ENCODE measurements at places on chromosomes 2 and 18. TPM values are rescaled to one million over a fixed set of nuclear protein-coding genes. Genes with fewer than 3 reads are reported as not detected.

The ZNG1B gene
- total RNA-seq, result 60.1 TPM

The C2orf80 gene
- not detected for total RNA-seq

The DYSF gene
- 5.5 TPM for total RNA-seq

The CBLN2 gene
- not detected for total RNA-seq

The ATAD2B gene
- 14.1 TPM for total RNA-seq

The QPCT gene
- 2.5 TPM for total RNA-seq

The TUBA4B gene
- not detected for total RNA-seq

The IL1R2 gene
- total RNA-seq, result 0.66 TPM

The CLEC4F gene
- total RNA-seq, result not detected

The EGR4 gene
- total RNA-seq, result not detected

The TMEM247 gene
- not detected for total RNA-seq

The BCL11A gene
- under 0.01 TPM for total RNA-seq

The AKAIN1 gene
- not detected for total RNA-seq

The HNRNPLL gene
- 37.9 TPM for total RNA-seq

The IL36A gene
- total RNA-seq, result not detected

The GREB1 gene
- total RNA-seq, result 0.12 TPM

The SLC5A6 gene
- 10.8 TPM for total RNA-seq

The ADGRF3 gene
- 0.26 TPM for total RNA-seq

The PTPN4 gene
- total RNA-seq, result 21.1 TPM

The C2orf66 gene
- total RNA-seq, result 0.19 TPM

The FAP gene
- total RNA-seq, result 91.9 TPM

The HAAO gene
- total RNA-seq, result 0.53 TPM

The CYTIP gene
- total RNA-seq, result 2.4 TPM

The COL4A3 gene
- total RNA-seq, result 16.2 TPM

The CREG2 gene
- total RNA-seq, result 0.37 TPM

The HJURP gene
- 20.3 TPM for total RNA-seq

The RNF125 gene
- 0.13 TPM for total RNA-seq

The CLIP4 gene
- total RNA-seq, result 45.3 TPM
